Suprapubic skin (tissue), 4 donors: ENCODE measurements at places on chromosomes 4 and X. TPM values are rescaled to one million over a fixed set of nuclear protein-coding genes. Genes with fewer than 3 reads are reported as not detected.

DNA sequence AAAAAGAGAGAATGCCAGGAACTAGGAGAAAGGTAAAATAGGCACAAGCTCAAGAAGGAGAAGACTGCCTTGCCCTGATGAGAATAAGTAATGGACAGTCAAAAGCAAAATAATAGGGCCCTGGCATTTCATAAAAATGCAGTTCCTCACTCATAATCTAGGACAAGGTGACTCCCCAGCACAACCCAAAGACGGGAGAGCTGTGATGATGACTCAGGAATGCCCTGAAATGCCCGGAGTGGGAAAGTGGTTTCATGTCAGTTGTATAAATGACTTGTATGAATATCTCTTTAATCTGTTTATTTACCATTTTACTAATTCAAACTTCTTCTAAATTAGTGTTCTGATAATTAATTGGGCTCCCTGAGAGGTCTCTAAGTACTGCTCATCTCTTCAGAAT, 28.8 kb upstream of the SETD7 start:
- no peaks in the 10 kb centered on the region for H3K36me3 ChIP-seq
- no peak for DNase-seq
- no peaks in the 10 kb centered on the region for H3K4me1 ChIP-seq
- no peak overlapping the region for H3K4me3 ChIP-seq
- no peaks in the 10 kb centered on the region for H3K27me3 ChIP-seq

GRCh38 chr4:133143775-133144430, 5.2 kb upstream of the PCDH10 start:
- H3K4me1 ChIP-seq, result peaks cover 30% of the 10 kb centered on the region
- no peaks in the 10 kb centered on the region for H3K36me3 ChIP-seq
- H3K27me3 ChIP-seq, result peaks cover 48% of the 10 kb centered on the region
- no peak for DNase-seq
- H3K27ac ChIP-seq, result no peak overlapping the region
- no peak overlapping the region for H3K4me3 ChIP-seq

GRCh38 chr4:90060039-90060438, 67.2 kb upstream of the CCSER1 start:
- no peaks in the 10 kb centered on the region for H3K36me3 ChIP-seq
- no peak overlapping the region for H3K4me3 ChIP-seq
- no peak overlapping the region for H3K27ac ChIP-seq
- DNase-seq, result no peak

Gene TBX22
- total RNA-seq, result not detected

GRCh38 chr4:82380344-82380743, 6.6 kb upstream of the HNRNPD start:
- H3K36me3 ChIP-seq, result peaks cover 4% of the 10 kb centered on the region
- H3K27me3 ChIP-seq, result no peaks in the 10 kb centered on the region
- H3K4me3 ChIP-seq, result no peak overlapping the region

Gene NUDT10
- total RNA-seq, result 0.80 TPM

DNA sequence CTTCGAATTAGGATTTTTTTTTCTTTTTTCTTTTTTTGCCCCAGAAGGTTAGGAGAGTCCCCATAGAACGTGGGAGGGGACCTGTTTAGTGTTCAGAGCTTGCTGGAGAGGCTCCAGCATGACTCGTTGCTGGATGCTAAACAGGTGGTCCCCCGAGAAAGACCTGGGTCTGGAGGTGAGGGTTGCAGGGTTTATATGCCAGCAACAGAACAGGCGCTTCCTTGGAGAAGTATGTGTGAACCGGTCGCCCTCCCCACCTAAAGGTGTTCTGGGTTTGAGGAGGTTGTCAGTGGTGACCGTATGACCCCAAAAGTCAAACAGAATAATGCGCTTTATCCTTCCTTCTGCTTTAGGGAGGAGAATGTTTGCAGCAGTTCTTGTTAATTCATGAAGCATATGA, 52.1 kb upstream of the SHOX start:
- no peaks in the 10 kb centered on the region for H3K4me1 ChIP-seq
- no peaks in the 10 kb centered on the region for H3K27me3 ChIP-seq
- H3K4me3 ChIP-seq, result no peak overlapping the region
- DNase-seq, result no peak
